ENCODE measurements at places on chromosomes 1 and 21.

DNA sequence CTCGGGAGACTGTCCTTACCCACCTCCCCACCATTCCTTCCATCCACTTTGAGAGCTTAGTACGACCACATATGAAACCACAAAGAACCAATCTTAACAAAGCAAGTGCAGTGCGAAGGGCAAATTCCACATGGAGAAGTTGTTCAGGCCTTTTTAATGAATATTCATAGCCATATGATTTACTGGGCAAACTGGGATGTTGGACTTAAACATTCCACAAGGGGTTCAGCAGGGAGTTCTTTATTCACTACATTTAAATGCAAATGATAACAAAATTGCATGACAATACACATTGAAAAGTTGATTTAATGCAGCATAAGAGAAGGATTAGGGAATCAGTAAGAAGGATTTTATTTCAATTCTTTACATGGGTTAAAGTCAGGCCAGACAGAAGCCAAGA lies 14.7 kb downstream of the NMNAT2 start:
- DNase-seq, result no peak

DNA sequence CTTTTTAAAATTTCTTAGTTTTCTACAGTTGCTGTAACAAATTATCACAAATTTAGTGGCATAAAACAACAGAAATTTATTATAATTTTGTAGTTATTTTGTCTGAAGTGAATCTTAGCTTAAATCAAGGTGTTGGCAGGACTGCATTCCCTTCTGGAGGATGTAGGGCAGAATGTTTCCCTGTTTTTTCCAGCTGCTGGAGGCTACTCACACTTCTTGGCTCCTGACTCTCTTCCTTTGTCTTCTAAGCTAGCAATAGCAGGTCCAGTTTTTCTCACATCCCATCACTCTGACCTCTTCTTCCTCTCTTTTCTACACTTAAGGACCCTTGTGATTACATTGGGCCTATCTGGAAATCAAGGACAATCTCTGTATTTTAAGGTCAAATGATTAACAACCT lies 84.1 kb downstream of the PKN2 start:
- no peak for DNase-seq

GRCh38 chr1:110915804-110916203 lies 42.9 kb downstream of the CD53 start:
- DNase-seq, result no peak

DNA sequence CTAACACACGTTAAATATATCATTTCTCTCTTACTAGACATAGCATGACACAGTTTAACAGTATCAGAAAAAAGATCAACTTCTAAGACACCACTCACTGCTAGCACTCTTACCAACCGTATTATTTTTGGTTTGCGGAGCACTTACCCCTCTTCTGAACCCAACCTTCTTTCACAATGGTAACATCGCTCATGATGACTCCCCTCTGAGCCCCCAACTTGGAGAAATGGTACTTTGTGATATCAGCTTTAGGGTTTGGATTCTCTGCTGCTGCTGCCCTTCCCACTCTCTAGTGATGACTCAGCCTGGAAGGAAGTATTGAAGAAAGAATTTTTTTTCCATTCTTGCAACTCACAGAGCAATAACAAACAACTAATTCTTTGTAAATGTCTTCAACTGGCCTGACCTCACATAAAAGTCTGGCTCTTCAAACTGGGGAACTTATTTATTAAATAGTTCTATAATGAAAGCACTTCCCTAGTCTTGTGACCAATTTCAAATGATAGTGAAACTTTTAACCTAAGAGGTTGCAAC lies 7.0 kb downstream of the AKT3 start:
- no peak for DNase-seq

DNA sequence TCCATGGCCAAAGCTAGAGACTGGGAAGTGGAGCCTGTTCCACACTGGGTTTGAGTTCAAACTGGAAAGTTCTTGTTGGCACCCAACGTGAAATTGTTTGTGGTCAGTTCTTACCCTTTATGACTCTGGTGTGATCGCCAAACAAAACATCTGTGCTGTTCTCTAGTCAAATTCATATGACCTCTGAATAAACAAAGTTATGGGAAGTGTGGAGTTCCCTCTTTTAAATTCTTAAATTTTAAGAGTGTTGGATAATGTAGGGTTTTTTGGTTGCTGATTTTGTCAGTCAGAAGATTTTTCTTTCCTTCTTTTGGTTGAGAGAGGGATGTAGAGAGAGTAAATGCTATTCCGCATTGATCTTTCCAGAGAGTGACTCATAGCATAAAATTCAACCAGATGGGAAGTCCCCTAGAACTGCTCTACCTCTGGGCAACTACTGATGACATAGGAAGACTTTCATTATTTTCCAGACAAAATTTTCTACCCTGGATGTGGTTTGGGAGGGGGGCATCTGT lies 36.4 kb downstream of the CHML start:
- no peak for DNase-seq

DNA sequence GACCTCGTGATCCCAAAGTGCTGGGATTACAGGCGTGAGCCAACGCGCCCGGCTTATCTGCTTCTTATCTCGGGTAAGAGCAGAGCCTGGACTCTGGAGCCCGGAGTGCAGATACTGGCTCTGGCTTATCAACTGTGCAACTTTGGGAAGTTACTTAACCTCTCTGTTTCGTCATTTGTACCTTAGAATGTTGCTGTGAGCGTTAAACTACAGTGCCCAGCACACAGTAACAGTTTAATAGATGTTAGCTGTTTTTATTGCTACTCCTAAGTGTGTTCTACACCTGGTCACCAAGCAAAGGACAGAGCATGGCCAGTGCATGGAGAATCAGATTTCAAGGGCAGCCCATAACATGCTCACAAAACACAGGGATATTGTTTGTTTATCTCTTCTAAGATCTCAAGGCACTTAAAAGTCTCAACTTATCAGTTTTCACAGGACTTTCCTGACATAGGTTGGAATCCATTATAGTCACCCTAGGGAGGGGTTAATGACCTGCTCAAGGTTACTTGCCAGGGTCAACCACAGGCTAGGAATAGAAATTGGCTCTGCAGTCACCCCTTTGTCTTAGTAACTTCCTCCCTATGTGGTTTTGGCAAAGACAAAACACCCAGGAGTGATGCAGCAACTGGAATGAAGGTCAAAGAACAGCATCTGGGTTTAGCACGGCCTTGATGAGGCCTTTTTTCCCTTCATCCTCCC lies 22.5 kb upstream of the SRP9 start:
- DNase-seq, result no peak

DNA sequence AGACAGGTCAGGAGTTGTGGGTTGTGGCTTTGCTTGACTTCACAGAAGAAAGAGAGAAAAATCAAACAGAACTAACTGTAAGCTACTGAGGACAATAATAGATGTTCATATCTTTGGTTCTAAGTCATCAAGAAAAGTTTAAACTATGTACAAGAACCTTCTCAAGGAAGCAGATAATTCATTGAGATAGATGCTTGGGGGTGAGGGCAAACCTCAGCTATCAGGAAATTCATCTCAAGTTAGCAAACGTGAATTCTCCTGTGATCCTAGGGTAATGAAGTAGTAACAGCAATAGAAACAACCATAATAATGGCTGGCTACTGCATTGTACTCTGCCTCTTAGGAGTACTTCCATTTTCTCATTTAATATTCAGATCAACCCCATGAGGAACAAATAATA lies 506.2 kb downstream of the PLPP3 start:
- no peak for DNase-seq

GRCh38 chr1:208219659-208220282 lies 24.4 kb downstream of the PLXNA2 start:
- DNase-seq, result no peak

- no peak for DNase-seq
Observed at GRCh38 chr1:8965121-8965820, 19.6 kb downstream of the CA6 start.

DNA sequence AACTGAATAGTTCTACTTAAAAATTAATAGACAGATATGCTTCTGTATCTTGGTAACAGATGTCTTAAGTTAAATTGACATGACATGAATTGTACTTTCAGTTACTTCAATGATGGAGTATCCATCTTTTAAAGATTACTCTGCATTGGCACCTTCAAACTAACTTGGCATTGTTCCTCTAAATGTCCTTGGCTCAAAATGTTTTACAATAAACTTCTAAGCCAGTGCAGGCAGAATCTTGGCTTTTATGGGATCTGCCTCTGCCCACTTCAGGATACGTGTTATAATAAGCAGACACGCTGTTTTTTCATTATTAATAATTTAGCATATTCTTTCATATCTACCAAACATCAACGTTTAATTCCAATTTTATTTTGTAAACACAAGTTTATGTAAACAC lies 873.4 kb upstream of the ADAMTS5 start:
- DNase-seq, result no peak

DNA sequence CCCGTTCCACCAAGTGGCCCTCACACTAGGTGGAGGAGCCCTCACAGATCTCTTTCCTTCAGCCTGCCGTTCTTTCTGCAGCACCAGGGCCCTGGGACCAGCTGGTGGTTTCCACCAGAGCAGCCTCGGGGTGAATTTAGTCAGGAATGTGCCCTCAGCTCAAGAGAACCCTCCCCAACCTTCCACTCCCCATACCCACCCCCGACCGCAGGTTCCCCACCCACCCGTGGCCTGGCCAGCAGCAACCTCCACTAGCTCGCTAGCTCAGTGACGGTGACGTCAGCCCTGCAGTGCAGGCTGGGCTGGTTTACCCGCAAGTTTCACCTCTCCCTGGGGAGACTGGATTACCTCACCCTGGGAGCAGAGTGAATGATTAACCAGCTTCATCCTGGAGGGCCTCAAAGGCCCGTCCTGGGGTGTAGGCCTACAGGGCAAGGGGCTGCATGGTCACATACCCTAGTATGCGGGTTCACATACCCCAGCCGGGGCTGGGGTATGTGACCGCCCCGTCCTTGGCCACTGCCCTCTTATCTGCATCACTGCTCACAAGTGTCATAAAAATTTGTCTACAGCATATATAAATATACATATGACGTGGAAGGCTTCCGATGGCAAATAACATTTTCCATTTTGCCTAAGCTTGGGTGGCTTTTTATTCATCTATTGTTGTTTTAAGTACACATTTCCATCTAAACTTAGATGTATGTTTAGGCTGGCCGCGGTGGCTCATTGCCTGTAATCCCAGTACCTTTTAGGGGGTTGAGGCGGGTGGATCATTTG lies 24.5 kb downstream of the ELF3 start:
- no peak for DNase-seq

DNA sequence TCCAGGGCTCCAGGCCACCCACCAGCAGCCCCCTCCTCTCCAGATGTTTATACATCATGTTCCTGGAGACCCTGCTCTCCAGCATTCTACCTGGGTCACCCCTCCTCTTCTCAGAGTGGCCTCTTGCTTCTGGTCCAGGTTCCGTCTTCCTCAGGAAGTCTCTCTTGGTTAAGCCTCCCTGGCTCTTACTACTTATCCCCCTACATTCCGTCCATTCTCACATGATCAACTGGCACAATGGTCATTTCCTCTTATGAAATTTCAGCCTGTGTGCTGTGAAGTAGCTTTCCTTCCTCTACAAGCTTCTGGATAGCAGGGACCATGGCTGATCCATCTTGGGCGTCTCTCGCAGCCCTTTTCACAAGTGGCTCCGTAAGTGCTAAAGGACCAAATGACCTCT lies 33.9 kb upstream of the ATP2B4 start:
- no peak for DNase-seq

- no peak for DNase-seq
Observed at GRCh38 chr1:99005537-99005942, 879 bp upstream of the PLPPR5 start.

- DNase-seq, result no peak
Observed at GRCh38 chr1:88801575-88802208, 89.7 kb downstream of the GTF2B start.

DNA sequence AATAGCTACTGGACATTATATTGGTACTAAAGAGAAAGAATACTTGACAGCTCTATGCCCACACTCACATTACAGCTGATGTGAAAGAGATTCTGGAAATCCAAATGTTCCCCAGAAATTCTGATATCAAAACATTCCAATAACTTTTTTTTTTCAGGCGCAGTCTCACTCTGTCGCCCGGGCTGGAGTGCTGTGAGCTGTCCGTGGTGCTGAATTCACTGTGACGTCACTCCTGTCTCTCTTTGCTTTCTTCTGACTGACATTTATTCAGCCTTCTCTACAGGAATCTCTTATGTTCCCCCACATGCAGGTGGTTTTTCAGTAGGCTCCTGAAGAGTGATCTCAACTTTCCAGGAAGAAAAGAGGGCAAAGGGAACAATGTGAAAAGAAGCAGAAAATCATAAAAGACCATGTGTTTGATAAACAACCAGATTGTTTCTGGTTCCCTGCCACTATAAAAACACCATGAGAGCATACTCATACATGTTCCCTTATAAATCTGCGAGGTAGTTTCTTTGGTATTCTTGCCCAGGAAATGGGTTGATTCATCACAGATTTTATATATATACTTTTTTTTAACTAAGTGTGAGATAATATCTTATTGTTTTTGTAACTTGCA lies 6.2 kb downstream of the S100A7A start:
- DNase-seq, result peak; percentile 17
